ENCODE measurements at places on chromosomes 12 and 14. TPM values are rescaled to one million over a fixed set of nuclear protein-coding genes. Genes with fewer than 3 reads are reported as not detected.

GRCh38 chr12:93638095-93638494 lies 39.1 kb upstream of the CRADD start:
- H3K4me1 ChIP-seq: no peaks in the 10 kb centered on the region
- no peak overlapping the region for H3K27ac ChIP-seq
- no peak overlapping the region for H3K4me3 ChIP-seq
- no peaks in the 10 kb centered on the region for H3K36me3 ChIP-seq
- DNase-seq: no peak

GRCh38 chr14:54771411-54772027 lies 131.1 kb downstream of the GCH1 start:
- no peak overlapping the region for H3K27ac ChIP-seq
- no peaks in the 10 kb centered on the region for H3K27me3 ChIP-seq
- H3K4me3 ChIP-seq: no peak overlapping the region
- no peaks in the 10 kb centered on the region for H3K36me3 ChIP-seq
- H3K4me1 ChIP-seq: no peaks in the 10 kb centered on the region

DNA sequence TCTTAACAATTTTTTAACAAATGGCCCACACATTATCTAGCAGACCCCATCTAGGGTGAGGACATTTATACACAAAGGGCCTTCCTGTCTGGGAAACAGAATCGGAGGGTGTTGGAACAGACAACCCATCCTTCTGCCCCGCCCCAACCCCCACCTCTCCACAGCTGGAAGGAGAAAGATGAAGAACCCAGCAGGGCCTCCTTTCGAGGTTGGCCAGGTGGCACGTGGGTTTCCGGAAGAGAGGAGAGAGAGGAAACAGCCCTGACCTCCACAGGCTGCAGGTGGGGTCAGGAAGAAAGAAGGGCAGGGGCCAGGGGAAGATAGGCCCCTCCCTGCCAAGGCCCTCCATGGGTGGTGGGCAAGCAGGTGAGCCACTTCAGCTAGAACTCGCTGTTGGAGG lies 57.2 kb downstream of the LRRC74A start:
- no peaks in the 10 kb centered on the region for H3K27me3 ChIP-seq
- H3K36me3 ChIP-seq: no peaks in the 10 kb centered on the region
- H3K27ac ChIP-seq: no peak overlapping the region
- no peak for DNase-seq
- H3K4me3 ChIP-seq: no peak overlapping the region
- peaks cover 4% of the 10 kb centered on the region for H3K4me1 ChIP-seq

- no peaks in the 10 kb centered on the region for H3K27me3 ChIP-seq
- no peak overlapping the region for H3K4me3 ChIP-seq
- no peak overlapping the region for H3K27ac ChIP-seq
- DNase-seq: no peak
- H3K36me3 ChIP-seq: no peaks in the 10 kb centered on the region
Measured at GRCh38 chr12:95642583-95642982, 91.3 kb upstream of the USP44 start.

DNA sequence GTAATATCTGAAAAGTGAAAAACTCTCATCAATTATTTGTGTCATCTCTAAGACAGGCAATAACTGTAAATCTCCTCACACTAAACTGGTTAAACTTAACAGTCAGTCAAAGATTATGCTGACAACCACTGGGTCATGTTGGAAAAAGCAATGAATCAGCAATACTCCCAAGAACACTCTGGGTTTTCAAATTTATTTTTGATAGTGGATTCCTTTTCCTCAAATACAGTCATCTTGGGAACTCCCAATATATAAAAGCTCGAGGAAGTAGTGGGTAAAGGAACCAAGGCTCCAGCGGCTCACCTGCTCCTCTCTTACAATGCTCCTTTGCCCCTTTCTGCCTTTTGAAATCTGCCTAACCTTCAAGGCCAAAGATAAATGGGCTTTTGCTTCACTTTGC lies 70.0 kb downstream of the ARMH4 start:
- no peaks in the 10 kb centered on the region for H3K27me3 ChIP-seq
- no peaks in the 10 kb centered on the region for H3K4me1 ChIP-seq
- no peak overlapping the region for H3K27ac ChIP-seq
- H3K36me3 ChIP-seq: no peaks in the 10 kb centered on the region

GRCh38 chr12:62484233-62484632 lies 17.6 kb downstream of the MON2 start:
- H3K36me3 ChIP-seq: no peaks in the 10 kb centered on the region
- no peak overlapping the region for H3K27ac ChIP-seq
- no peak for DNase-seq

DNA sequence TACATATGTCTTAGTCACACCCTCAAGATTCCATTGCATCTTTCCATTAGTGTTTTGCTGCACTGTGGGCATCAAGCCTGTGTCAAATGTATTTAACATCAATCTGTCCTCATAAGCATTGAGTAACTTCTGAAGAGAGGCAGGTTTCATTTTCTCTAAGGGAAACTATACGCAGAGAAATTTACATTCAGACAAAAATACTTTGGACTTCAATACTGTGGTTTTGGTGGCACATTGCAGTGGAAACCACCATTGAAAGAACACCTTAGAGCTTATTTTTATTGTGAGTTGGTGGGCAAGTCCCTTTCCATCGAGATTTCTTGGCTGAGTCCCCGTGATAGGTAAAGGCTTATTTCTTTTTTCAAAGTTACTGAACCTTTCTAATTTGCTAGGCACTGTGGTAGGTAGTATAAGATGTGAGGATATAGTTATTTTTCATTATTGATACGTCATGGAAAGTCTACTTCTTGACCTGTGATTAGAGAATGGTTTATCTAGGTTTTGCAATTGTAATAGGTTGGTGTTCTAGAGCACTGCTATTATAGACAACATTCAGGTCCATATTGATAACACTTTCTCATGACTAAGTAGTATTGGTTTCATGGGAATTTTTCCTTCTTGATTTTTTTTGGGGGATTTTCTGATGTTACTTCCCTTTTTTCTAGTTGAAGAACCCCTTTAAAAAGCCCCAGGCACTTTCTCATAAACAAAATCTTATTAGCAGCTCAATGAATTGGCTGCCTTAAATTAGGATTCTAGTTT lies 81.9 kb downstream of the CFAP54 start:
- H3K27ac ChIP-seq: no peak overlapping the region

DNA sequence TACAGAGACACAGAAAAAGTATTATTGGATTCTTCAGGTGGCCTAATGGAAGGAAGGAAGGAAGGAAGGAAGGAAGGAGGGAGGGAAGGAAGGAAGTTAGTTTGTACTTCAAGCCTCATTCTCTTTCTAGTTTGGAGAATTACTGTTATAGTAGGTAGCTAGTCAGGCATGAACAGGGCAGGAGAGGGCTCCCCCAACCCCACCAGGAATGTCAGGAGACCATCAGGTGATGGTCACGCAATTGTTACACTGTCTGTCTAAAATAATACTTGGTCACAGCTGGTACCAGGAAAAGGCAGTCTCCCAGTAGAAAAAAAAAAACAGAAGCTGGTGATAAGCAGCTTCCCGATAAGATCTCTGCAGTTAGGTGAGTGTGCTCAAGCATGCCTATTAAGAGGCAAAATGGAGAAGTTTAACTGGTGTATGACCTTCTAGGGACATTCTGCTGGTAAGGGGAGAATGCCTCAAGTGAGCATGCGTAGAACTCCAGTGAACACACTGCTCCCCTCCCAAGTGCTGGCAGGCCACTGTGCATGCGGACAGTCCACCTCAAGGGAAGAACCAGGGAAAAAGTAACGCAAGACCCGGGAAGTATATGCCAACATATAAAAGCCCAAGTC lies 358.4 kb upstream of the SOX5 start:
- no peaks in the 10 kb centered on the region for H3K27me3 ChIP-seq
- no peak overlapping the region for H3K27ac ChIP-seq
- no peak overlapping the region for H3K4me3 ChIP-seq
- peaks cover 12% of the 10 kb centered on the region for H3K4me1 ChIP-seq
- no peak for DNase-seq

- H3K36me3 ChIP-seq: no peaks in the 10 kb centered on the region
- no peaks in the 10 kb centered on the region for H3K4me1 ChIP-seq
- no peak overlapping the region for H3K4me3 ChIP-seq
- H3K27ac ChIP-seq: no peak overlapping the region
- no peaks in the 10 kb centered on the region for H3K27me3 ChIP-seq
Measured at GRCh38 chr12:64595863-64596793, 14.2 kb upstream of the RASSF3 start.

DNA sequence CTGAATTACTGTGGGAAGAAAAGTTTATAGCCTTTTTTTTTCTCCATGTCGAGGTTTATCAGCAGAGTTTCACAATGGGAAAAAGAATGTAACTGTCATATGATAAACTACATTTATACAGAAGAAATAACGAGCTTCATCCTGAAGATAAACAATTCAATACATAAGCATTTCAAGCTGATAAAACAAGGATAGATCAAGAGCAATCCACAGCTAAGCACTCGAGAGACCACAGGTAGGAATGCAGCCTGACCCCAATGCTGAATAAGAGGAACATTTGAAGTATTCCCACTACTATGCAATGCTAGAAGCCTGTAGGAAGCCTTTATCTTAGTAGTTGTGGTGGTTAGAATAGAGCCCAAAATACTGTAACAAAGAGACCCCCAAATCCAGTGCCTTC lies 32.6 kb upstream of the DAAM1 start:
- DNase-seq: no peak
- H3K4me1 ChIP-seq: no peaks in the 10 kb centered on the region
- no peaks in the 10 kb centered on the region for H3K36me3 ChIP-seq

- no peaks in the 10 kb centered on the region for H3K4me1 ChIP-seq
Measured at GRCh38 chr12:88781909-88782308, 201.6 kb upstream of the KITLG start.

Gene GARIN6
- total RNA-seq: not detected

DNA sequence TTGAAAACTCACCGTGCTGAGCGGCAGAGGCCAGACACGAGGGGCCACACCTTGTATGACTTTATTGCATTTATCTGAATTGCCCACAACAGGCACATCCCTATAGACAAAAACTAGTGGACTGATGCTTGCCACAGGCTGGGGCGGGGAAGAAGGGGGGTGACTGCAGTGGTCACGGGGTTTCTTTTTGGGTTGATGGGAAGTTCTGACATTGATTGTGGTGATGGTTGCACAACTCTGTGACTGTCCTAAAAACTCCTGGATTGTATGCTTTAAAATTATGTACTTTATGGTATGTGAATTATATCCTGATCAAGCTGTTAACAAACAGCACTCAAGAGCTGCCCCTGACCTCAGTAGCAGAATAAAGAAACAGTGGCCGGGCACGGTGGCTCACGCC lies 25.7 kb downstream of the DHX37 start:
- H3K27me3 ChIP-seq: no peaks in the 10 kb centered on the region
- DNase-seq: no peak
- no peak overlapping the region for H3K4me3 ChIP-seq
- H3K27ac ChIP-seq: no peak overlapping the region
- H3K4me1 ChIP-seq: no peaks in the 10 kb centered on the region

Gene CIROP
- 0.06 TPM for total RNA-seq

DNA sequence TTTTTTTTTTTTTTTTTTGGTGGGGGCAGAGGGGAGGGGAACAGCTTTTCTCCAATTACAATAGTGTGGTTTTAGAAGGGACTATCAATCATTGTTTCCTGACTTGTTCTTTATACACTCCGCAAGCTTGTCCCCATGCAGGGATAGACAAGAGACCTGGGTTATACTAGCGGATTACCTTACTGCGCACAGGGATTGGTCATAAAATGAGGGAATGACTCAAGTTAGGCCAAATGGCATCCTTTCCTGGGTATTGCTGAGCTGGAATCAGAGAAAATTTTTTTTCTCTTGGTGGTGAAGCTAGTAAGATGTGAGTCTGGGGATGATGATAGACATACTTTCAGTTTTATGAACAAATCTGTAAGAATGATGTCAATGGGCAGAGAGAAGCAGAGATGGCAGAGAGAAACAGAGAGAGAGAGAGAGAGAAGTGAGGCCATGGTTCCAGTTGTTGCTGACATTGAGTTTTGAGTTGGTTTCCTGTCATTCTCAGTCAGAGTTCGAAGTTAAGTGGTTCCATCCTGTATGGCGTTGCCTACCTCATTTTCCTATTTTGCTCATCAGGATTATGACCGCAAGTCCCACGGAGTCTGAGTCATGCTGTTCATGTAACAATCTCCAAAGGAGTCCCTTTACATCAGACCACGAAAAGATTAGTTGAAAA lies 59.1 kb upstream of the OTOGL start:
- no peak overlapping the region for H3K27ac ChIP-seq
- no peak overlapping the region for H3K4me3 ChIP-seq
- H3K27me3 ChIP-seq: peaks cover 32% of the 10 kb centered on the region
- no peaks in the 10 kb centered on the region for H3K36me3 ChIP-seq

GRCh38 chr12:4025181-4026019 lies 152.2 kb upstream of the PARP11 start:
- H3K36me3 ChIP-seq: no peaks in the 10 kb centered on the region
- H3K27me3 ChIP-seq: peaks cover 63% of the 10 kb centered on the region
- peak; percentile 66 for DNase-seq
- H3K4me3 ChIP-seq: peak overlapping the region; percentile 11

DNA sequence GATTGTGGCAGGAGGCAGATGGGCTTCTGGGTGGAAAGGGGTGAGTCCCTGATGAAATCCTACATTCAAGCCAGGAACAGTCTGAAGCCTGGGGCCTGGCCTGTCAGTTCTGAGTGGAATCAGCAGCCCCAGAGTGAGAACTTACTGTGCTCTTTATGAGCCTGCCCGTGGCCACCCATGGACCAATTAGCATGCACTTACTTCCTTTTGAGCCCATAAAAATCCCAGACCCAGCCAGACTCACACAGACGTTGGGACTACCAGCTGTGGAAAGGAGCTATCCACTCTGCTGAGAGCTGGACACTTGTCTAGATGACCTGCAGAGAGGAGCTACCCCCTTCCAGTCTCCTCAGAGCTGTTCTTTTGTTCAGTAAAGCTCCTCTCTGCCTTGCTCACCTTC lies 104.5 kb downstream of the MNAT1 start:
- H3K4me1 ChIP-seq: no peaks in the 10 kb centered on the region
- no peak overlapping the region for H3K27ac ChIP-seq
- DNase-seq: no peak
- H3K36me3 ChIP-seq: no peaks in the 10 kb centered on the region
- no peak overlapping the region for H3K4me3 ChIP-seq

DNA sequence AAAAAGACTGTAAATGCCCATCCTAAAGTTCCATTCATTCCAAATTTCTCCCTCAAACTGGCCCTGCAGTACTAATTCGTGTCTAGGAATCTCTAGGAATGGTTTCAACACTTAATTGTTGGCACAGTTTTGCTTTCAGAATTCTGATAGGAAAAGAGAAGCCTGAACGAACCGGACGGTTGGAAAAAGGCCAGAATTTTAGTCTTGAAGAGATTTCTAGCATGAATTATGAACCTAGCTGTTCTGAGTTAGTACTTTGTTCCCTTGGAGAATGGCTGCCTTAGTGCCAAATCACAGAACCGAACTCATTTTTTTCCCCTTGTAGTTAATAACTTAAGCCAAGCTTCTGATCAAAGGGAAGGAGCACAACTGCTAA lies 262.6 kb downstream of the ADAMTS20 start:
- H3K4me3 ChIP-seq: no peak overlapping the region

DNA sequence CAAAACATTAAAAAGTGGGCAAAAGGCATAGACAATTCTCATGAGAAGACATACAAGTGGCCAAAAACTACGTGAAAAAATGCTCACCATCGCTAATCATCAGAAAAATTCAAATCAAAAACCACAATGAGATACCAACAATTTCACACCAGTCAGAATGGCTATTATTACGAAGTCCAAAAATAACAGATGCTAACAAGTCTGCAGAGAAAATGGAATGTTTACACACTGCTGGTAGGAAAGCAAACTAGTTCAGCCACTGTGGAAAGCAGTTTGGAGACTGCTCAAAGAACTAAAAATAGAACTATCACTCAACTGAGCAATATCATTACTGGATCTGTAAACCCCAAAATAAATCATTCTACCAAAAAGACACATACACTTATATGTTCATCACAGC lies 76.2 kb downstream of the PRKD1 start:
- H3K27me3 ChIP-seq: no peaks in the 10 kb centered on the region
- DNase-seq: no peak
- no peaks in the 10 kb centered on the region for H3K4me1 ChIP-seq
- no peaks in the 10 kb centered on the region for H3K36me3 ChIP-seq
- H3K27ac ChIP-seq: no peak overlapping the region

Gene OTX2
- 453 TPM for total RNA-seq
